ENCODE measurements at places on chromosomes 16 and 17.

DNA sequence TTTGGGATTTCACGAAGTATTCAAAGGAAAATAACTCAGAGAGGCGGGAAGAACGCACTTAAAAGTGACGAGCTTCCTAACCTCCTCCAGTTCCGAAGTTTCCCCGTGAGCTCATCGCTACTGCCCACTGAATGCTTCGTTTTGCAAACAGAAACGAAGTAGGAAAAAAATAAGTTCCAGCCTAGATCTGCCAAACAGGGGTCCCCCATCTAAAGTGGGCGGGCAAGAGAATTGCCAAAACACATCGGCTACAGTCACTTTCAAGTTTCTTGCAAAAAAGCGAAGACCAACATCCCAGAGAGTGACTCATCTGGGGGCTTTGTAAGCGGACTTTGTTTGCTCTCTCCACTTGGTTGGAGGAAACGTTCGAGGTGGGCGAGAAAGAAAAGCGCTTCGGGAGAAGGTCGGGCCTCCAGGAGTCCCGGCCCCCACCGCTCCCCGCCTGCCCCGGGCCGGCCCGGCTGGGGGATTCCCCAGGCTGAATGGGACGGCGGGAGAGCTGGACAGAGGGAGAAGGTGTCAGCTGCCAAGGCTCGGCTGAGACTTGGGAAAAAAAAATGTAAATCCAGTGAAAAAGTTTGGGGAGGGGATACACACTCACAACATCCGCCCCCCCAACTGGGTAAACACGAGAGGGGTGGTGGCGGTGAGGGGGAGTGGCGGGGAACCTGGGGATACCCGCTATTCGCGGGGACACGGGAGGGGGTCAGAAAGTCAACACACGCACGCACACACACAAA, 1.0 kb downstream of the VEZF1 start:
- DNase-seq = peak; percentile 18

- DNase-seq = no peak
These were observed 3.4 kb upstream of the KRT38 start for GRCh38 chr17:41444186-41444585.

DNA sequence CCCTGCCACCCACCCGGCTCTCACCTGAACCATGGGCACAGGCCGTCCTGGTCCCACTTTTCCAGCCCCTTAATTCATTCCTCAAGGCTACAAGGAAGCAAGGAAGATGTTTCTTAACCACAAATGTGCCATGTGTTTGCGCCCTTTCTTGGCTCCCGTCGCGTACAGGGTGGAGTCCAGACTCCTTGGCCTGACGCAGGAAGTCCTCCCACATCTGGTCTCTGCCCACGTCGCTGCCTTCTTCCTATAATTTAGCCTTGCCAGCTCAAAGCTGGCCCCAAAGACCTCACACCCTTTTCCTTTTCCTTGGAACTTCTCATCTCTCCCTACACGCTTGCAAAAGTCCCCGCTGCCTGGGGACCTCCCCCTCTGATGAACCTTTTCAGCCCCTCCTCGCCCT, 38.8 kb upstream of the BHLHA9 start:
- no peak for DNase-seq

- no peak for DNase-seq
These were observed 150.7 kb downstream of the CDH11 start for GRCh38 chr16:64971171-64971570.

GRCh38 chr16:88314991-88315542, 67.7 kb upstream of the ZNF469 start:
- DNase-seq = no peak

DNA sequence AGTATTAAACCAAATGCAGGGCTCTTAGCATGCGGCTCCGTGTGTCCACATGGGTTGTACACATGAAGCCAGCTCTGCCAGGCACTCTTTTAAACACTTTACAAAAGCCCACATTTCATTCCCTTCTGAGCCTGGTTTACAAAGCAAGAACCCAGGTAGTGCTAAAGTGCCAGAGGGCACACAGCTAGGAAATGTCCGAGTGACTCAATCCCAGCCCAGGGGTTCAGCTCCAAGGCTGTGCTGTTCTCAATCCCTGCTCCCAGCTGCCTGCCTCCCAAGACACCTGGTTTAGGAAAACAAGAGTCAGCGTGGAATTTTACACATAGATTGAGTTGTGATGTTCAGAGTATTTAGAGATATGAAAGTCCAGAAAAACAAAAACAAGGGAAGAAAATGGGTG, 13.3 kb upstream of the DCAF7 start:
- no peak for DNase-seq

DNA sequence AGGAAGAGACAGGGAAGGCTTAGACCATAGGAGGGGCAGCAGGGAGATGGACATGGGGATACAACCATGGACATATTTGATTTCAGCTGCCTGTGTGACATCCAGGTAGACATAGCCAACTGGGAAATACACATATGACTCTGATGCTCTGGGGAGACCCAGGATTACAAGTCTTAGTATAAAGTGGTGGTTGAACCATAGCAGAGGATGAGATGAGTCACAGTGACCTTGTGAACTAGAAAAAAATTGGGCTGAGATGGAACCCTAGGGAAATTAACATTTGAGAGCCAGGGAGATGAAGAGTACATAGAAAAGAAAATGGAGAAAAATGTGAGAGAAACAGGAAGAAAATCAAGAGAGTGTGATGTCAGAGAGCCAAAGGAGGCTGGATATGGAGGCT, 10.2 kb downstream of the MARCHF10 start:
- DNase-seq = no peak

GRCh38 chr17:436571-436970, 84.0 kb upstream of the RPH3AL start:
- no peak for DNase-seq

DNA sequence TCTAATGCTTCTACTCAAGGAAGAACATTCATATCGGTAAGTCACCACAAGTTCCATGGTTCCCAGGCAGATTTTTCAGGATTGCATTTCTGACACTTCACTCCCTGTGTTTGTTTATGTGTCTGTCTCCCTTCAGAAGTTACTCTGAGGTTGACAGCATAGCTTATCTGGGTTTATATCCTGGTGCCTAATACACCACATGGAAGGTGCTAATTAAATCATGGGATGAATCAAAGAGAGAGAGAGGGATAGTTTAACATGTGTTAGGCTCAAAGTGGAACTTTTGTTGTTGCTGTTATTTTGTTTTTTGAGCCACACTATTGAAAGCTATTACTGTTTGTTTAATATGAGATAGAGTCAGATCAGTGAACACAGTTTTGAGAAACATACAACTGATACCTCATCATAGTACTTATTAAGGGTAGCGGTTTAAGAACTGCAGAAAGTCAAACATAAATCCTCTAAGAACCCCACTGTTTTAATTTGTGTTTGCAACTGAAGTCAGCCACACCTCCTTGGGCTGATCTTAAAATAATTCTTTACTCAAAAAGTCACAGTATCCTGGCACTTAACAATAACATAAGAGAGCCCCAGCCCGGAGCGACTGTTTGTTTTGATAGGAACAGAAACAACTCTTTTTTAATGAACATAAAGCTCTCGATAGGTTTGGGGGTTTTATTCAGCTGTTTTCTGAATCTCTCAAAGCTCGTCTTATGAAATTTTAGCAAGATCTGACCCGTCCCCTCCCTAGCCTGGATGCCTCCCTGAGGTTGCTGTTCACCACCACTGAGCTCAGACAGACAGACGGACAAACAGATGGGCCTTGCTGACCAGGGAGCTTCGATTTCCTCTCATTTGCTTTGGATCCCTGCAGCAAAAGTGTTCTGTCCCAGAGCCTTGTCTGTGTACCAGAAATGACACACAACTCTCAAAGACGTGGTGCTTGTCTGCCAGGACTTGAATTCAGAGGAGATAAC, 98.3 kb upstream of the MYOCD start:
- no peak for DNase-seq

DNA sequence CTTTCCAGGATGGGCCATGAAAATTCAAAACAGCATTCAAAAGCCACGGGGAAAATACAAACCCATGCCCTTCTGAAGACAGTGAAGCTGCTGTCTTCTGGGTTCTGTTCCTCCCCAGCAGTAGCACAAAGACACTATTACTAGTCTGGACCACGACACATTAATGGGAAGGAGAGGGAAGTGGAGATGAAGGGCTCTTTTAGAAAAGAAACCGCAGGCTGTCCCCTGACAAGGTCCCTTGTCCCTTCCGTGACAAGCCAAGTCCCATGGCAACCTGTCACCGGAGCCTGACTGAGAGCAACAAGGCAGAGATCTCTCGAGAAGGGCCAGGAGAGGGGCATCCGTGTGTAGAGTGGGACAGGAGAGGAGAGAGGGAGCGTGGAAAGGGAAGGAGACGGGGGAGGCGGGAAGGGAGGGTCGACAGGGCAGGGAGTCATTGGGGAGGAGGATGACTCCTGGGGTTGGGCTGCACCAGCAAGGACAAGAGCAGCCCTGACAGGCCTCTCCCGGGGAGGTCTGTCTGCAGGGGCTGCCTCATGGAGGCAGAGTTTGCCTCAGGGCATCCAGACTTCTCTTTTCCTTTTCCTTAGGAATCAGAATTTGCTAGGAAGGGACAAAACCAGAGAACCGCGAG, 436.2 kb downstream of the SLC39A11 start:
- no peak for DNase-seq

- no peak for DNase-seq
These were observed 26.4 kb downstream of the ARHGAP44 start for GRCh38 chr17:12815642-12816141.

DNA sequence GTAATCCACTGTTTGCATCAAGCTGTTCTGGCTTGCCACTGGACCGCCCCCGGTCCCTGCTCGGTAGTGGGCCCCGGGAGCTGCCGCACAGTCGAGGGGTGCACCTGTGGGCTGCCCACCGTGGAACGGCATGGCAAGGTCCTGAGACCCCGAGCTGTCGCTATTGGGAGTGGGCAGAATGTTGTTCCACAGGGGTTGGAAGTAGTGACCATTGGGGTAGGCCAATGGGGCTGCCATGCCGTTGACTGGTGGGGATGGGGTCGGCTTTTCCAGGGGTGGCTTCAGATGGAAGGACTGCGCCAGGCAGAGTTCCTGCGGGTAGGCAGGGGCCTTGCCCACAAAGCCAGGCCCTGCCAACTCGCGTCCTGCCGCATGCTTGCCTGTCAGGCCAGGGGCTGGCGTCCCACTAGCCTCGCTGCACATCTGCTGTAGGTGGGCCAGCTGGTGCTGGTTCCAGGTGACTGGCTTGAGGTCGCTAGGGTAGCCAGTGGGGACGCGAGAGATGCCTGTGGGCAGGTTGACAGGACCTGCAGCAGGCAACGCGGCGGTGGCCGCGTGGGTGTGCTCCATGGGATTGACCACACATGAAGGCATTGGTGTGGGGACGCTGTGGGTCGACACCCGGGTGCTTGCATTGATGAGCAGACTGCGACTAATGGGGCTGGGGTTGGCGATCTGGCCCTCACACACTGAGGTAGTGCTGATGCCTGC, 14.8 kb downstream of the TRAF4 start:
- no peak for DNase-seq

GRCh38 chr16:11992008-11992584, 15.6 kb downstream of the SNX29 start:
- DNase-seq = no peak

DNA sequence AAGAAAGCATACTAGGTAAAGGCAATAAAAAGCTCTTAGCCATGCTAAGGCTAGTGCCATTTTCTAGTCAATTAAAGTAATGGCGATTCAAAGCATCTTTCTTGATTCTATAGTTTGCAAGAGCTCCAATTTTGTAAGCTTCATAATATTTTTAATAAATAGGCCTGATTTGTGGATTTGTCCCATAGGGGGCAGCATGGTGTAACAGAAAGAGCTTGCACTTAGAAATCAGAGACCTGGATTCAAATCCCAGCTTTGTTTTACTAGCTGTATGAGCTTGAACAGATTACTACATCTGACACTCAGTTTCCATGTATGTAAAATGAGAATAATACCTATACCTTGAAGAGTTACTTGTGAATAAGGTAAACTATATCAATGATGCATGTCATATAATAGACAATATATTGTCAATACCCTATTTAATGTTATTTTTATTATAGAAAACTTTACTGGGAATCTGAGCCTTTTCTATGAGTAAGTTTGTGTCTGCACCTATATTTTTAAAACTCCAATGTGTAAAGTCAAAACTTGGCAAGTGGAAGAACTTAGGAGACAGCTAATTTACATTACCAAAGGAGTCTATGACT, 93.6 kb upstream of the NOG start:
- no peak for DNase-seq
